ENCODE measurements at places on chromosomes 1 and 21.

GRCh38 chr1:9451081-9451480 lies 88.2 kb upstream of the SLC25A33 start:
- DNase-seq = no peak

- no peak for DNase-seq
Measured at GRCh38 chr1:230495891-230496385, 69.8 kb upstream of the PGBD5 start.

- no peak for DNase-seq
Measured at GRCh38 chr1:228748431-228748830, 13.2 kb downstream of the RHOU start.

- no peak for DNase-seq
Measured at GRCh38 chr1:94284476-94284875, 47.1 kb upstream of the ARHGAP29 start.

DNA sequence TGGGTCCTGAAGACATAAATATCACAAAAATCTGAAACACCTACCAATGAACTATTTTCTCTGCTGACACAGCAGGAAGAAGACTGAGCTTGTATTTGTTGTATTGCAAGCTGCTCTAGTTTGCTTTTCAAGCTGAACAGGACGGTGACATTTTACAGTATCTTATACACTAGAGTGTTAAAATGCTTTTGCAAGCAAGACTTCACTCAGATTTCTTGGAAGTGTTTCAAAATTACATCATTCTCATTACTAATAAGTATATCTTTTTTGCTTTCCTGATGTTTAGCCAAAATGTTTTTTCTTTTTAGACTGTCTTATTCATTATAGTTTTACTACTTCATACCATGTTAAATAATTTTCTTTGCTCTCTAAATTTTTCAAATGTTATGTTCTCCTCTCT lies 427.1 kb upstream of the CXADR start:
- no peak for DNase-seq

- no peak for DNase-seq
Measured at GRCh38 chr1:65258106-65258505, 51.2 kb upstream of the DNAJC6 start.

GRCh38 chr1:204085876-204086275 lies 13.0 kb downstream of the SOX13 start:
- DNase-seq = no peak

DNA sequence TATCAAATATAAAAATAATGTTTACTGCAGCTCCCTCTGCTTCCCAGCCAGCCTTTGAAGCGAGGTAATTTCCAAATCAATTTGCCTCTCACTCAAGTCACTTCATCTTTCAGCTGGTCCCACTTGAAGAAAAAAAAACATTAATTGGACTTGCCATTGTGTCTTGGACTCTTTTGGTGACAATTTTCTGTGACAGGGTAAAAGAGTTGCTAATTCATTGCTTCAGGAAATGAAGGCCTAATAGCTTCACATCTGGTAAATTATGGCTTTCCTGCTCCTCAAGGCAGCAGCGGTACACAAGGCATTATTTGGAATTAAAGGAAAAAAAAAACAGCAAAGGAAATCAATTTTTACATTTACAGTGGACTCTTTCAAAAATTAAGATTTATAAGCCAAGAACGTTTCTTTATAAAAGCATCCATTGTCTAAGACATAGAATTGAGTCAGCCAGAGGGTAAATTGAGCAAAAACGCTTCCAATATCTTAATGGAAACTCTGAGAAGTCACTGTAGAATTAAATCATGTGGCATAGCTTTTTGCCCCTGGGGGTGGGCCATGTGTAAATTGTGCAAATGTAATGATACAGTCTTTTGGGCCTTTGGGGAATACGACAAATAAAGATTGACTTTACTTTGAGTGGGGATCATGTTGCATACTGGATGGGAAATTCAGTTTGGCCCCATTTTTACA lies 102.5 kb downstream of the LYPLAL1 start:
- no peak for DNase-seq

GRCh38 chr1:14735841-14736240 lies 137.4 kb downstream of the KAZN start:
- DNase-seq = no peak

- DNase-seq = no peak
Measured at GRCh38 chr21:41204736-41205135, 36.8 kb downstream of the BACE2 start.

DNA sequence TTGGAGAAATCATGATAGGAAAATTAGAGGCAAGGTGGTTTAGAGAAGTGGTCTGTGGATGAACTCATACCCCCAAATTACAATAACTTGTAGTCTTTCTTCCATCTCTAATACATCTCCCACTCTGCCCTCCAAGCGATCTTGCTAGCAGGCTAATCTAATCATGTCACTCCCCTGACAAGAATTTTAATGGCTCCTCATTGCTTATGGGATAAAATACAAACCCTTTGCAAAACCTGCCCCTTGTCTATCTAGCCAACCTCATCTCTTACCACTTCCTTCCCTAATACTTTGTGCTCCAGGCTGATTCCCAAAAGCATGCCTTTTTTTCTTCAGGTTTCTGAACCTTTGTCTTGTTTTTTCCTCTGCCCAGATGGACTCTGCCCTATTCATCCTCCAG lies 71.3 kb upstream of the LRRN2 start:
- no peak for DNase-seq

DNA sequence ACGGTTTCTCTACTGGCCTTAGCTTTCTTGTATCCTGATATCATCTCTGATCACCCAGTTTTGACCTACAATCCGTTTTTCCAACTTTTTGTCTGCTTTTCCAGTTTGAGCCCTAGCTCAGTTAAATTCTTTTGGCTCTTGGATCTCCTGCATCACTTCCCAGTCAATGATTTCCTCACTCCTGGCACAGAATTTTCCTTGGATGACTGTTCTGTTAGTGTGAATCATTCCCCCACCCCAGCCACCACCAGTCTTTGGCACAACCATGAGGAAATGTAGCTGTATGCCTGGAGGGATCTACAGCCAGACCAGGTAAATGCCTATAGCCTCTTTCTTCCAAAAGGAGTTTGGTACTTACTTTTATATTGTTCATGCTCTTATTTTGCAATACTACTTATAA lies 187.2 kb upstream of the PTGFR start:
- no peak for DNase-seq

DNA sequence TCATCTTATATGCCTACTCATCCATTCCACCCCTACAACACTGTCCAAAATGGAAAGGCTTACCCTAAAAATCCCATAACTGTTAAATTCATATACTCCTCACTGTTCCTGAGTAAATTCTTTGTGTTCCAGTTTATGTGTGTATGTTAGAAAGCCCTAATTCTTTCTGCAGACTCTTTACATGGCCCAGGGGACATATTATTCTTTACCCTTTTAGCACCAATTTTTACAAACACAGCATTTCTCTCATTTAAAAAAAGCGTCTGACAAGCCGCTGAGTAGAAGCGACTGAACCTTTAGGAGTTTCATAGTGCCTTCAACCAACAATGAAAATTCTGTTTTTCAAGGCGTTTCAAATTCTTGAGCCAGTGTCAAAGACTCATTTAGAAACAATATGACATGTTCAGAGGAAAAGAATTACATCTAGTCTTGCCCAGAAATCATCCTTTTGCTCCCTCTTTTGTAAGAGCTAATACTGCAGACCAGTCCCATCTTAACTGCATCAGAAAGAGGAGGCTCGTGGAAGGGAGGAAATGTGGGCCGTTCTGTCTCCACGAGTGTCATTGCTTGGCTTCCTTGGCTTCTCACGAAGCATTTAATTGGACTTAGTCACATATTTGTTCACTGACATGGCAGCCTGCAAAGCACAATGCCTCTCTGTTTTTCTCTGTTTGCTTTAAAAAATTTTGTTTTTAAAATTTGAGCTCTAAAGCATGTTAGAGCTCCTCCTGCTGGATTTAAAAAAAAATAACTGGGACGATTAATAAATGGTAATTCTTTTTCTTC lies 21.3 kb upstream of the C1orf105 start:
- DNase-seq = peak; percentile 38

GRCh38 chr1:15965228-15965767 lies 10.6 kb downstream of the ZBTB17 start:
- DNase-seq = no peak

- no peak for DNase-seq
Measured at GRCh38 chr1:42776502-42776901, 8.3 kb upstream of the TMEM269 start.

GRCh38 chr1:106254748-106255147 lies 801.7 kb upstream of the PRMT6 start:
- no peak for DNase-seq

GRCh38 chr1:152901631-152902030 lies 6.7 kb upstream of the IVL start:
- DNase-seq = no peak

DNA sequence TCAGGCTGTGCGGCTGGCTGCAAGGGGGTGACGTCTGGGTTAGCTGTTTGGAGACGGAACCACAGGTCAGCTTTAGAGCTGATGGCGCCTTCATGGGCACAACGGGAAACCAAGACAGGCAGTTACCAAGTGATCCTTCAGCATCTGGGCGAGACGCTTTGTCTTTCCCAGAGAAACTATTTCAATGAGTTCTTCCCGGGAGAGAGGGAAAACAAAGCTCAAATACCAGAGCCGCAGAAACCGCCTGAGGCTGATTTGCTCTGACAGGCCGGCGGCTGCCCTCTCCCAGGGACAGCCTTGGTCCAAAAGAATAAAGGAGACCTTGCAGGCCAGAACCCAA lies 76.5 kb downstream of the CD58 start:
- DNase-seq = no peak

GRCh38 chr1:147208619-147209018 lies 16.5 kb downstream of the FMO5 start:
- no peak for DNase-seq

GRCh38 chr1:80050523-80050922 lies 1044.0 kb upstream of the ADGRL4 start:
- no peak for DNase-seq

DNA sequence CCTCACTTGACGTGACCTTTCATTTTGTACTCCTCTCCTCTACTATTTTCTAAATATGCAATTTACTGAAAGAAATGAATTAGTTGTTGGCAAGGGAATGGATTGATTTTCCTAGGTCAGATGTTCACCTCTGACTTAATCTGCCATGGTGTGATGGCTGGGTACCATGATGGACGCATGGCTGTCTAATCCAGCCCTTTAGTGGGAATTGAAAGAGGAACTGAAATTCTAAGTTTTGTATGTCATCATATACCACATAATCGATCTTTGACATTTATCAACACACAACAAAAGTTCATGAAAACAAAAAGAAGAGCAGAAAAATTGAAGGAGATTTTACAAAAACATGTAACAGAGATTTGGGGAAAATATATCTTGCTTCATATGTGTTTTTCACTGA lies 331.3 kb upstream of the SNX7 start:
- DNase-seq = no peak

DNA sequence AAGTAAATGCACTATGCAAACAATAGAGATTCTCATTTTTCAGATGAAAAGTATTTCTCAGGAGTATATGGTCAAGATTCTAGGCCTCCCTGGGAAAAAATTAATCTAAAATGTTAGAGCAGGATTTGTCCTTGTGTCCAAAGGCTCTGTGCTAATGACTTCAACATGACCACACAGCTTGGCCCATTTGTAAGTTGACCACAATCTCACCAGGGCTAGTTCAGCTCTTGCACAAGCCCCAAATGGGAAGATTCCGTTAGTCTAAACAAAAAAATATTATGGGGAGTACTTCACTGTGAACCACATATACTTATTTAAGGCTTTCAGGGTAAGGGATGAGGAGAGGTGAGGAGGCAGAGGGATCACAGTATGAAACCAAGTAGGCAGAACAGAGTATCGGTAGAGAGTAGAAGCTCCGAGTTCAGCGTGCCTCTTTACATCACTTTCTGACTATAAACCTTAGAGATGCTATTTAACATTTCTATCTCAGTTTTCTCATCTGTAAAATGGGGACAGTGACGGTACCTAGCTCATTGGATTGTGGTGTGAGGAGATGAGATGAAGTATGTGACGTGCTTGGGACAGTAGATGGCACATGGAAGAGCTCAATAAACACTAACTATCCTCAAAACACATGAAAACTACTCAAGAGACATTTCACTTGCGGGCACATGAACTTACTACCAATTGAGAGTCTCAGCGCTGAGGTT lies 37.8 kb upstream of the CTTNBP2NL start:
- no peak for DNase-seq

- no peak for DNase-seq
Measured at GRCh38 chr21:31803039-31804007, 69.5 kb upstream of the HUNK start.

DNA sequence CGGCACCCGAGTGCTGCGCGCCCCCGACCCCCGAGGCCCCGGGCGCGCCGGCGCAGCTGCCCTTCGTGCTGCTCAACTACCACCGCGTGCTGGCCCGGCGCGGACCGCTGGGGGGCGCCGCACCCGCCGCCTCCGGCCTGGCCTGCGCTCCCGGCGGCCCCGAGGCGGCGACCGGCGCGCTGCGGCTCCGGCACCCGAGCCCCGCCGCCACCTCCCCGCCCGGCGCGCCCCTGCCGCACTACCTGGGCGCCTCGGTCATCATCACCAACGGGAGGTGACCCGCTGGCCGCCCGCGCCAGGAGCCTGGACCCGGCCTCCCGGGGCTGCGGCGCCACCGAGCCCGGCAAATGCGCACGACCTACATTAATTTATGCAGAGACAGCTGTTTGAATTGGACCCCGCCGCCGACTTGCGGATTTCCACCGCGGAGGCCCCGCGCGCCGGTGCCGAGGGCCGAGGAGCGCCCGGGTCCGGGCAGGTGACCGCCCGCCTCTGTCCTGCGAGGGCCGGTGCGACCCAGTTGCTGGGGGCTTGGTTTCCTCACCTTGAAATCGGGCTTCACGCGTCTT lies 49.0 kb downstream of the SIM2 start:
- DNase-seq = peak; percentile 50

DNA sequence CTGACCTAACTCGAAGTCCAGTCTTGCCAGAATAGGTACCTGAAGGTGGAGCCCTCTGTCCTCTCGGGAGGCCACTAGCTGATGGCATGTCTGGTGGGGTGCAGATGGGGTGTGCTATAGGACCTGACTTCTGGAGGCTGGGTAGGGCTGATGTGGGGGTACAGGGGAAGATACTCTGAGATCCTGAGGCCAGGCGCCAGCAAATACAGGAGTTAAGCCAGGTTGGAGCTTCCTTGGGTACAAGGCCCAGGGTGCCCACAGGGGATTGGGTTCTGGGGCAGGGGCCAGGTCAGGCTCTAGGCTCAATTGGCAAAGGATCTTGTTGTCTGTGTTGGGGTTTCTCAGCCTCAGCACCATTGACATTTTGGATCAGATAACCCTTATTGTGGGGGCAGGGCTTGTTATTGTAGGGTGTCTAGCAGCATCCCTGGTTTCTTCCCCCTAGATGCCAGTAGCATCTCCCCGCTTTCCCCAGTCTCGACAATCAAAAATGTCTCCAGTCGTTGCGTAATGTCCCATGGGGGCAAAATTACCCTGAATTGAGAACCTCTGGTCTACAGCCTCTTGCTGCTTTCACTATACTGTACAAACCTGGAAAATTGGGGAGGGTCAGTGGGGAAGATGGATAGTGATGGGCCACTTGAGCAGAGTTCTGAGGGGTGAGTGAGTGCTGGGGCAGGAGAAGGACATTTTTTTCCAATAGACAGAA lies 9.2 kb downstream of the PTPRF start:
- no peak for DNase-seq

- no peak for DNase-seq
Measured at GRCh38 chr1:201771466-201771865, 57.5 kb upstream of the IPO9 start.

GRCh38 chr1:156504438-156504813 lies 3.9 kb upstream of the MEF2D start:
- no peak for DNase-seq

- no peak for DNase-seq
Measured at GRCh38 chr1:55669293-55669692, 454.1 kb upstream of the USP24 start.

GRCh38 chr1:57172040-57172439 lies 206.2 kb upstream of the C8B start:
- DNase-seq = no peak

All from Kasumi-1 (cell line).